ENCODE measurements at places on chromosomes 1 and 21. TPM values are rescaled to one million over a fixed set of nuclear protein-coding genes. Genes with fewer than 3 reads are reported as not detected.

Gene TMPRSS15
- total RNA-seq: not detected

Gene SEC16B
- not detected for total RNA-seq

Gene ACOT11
- total RNA-seq: 4.5 TPM

Gene FHAD1
- not detected for total RNA-seq

Gene SLC35F3
- 0.49 TPM for total RNA-seq

Gene KDF1
- total RNA-seq: not detected

Gene CTSK
- total RNA-seq: 3.3 TPM

Measured in activated naive CD4-positive, alpha-beta T cell treated with anti-CD3 and anti-CD28 coated beads, Interleukin-2, amount 50 U/mL, for 72 hours (primary cell).